ENCODE measurements at places on chromosomes 3 and 15. TPM values are rescaled to one million over a fixed set of nuclear protein-coding genes. Genes with fewer than 3 reads are reported as not detected.

Gene C2CD4A
- total RNA-seq: not detected

Gene HTR3E
- total RNA-seq: not detected

Gene OXSR1
- total RNA-seq: 23.5 TPM

Gene PRRT3
- 1.7 TPM for total RNA-seq

Gene SKOR1
- total RNA-seq: 0.02 TPM

Gene EXD1
- total RNA-seq: not detected

Gene XCR1
- not detected for total RNA-seq

Gene BUB1B
- 25.2 TPM for total RNA-seq

Gene GTF2A2
- 172 TPM for total RNA-seq

Gene RAB6B
- 1.7 TPM for total RNA-seq

Gene CAND2
- total RNA-seq: 0.40 TPM

Gene SEMA7A
- total RNA-seq: 2.9 TPM

Gene LYSMD2
- 20.4 TPM for total RNA-seq

Gene PIK3R4
- total RNA-seq: 15.9 TPM

Gene PLA2G4B
- total RNA-seq: 1.00 TPM

Gene ZNF80
- not detected for total RNA-seq

Gene NOP10
- total RNA-seq: 559 TPM

Gene FANCD2
- total RNA-seq: 25.0 TPM

Gene BCL2A1
- 18.7 TPM for total RNA-seq

Gene POU1F1
- not detected for total RNA-seq

Gene RNF123
- 14.9 TPM for total RNA-seq

Gene THAP10
- 4.8 TPM for total RNA-seq

Gene GAP43
- total RNA-seq: not detected

Gene MORC1
- total RNA-seq: not detected

Gene RAD51
- 21.3 TPM for total RNA-seq

Gene C3orf49
- not detected for total RNA-seq

Gene SGO1
- total RNA-seq: 15.9 TPM

Gene MYO9A
- total RNA-seq: 9.5 TPM

Gene KLHL18
- 20.8 TPM for total RNA-seq

Gene C15orf40
- 38.6 TPM for total RNA-seq

Gene RTP1
- not detected for total RNA-seq

Gene DALRD3
- total RNA-seq: 22.3 TPM

Gene SLC28A1
- total RNA-seq: not detected

Gene ALDH1L1
- 0.11 TPM for total RNA-seq

Gene CISH
- 0.69 TPM for total RNA-seq

Gene LMLN
- 2.3 TPM for total RNA-seq

Gene SHC4
- 1.3 TPM for total RNA-seq

Gene EFL1
- 25.2 TPM for total RNA-seq

Gene SNURF
- 10.8 TPM for total RNA-seq

Gene KCNMB2
- not detected for total RNA-seq

Gene P2RY13
- not detected for total RNA-seq

Gene GP5
- total RNA-seq: not detected

Data from A549 treated with RU486 at 1 μM for 4 hours (cell line).